Spinal cord (tissue), 10 donors: ENCODE measurements at places on chromosomes 6 and 20. TPM values are rescaled to one million over a fixed set of nuclear protein-coding genes. Genes with fewer than 3 reads are reported as not detected.
A peak's percentile ranks its signal among the peaks of the same experiment; 100 is the strongest.

DNA sequence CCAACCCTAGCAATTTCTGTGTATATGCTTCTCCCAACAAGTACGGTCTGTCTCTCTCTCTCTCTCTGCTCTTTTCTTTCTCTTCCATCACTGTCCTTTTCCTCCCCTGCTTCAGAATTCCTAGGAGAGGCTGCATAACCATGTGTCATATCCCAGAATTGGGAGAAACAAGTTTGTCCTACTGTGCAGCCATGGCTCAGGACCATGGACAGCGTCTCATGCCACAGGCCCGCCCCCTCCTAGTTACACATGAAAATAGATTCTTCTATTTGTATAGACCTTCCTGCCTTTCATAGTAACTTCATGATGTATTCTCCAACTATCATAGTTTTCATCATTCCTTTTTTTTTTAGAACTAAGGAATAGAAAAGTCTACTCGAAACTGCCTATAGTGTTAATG is 98.0 kb downstream of the FNDC1 start:
- no peak overlapping the region for H3K4me3 ChIP-seq
- H3K27me3 ChIP-seq, result no peaks in the 10 kb centered on the region
- no peaks in the 10 kb centered on the region for H3K36me3 ChIP-seq
- H3K27ac ChIP-seq, result no peak overlapping the region
- DNase-seq, result no peak

DNA sequence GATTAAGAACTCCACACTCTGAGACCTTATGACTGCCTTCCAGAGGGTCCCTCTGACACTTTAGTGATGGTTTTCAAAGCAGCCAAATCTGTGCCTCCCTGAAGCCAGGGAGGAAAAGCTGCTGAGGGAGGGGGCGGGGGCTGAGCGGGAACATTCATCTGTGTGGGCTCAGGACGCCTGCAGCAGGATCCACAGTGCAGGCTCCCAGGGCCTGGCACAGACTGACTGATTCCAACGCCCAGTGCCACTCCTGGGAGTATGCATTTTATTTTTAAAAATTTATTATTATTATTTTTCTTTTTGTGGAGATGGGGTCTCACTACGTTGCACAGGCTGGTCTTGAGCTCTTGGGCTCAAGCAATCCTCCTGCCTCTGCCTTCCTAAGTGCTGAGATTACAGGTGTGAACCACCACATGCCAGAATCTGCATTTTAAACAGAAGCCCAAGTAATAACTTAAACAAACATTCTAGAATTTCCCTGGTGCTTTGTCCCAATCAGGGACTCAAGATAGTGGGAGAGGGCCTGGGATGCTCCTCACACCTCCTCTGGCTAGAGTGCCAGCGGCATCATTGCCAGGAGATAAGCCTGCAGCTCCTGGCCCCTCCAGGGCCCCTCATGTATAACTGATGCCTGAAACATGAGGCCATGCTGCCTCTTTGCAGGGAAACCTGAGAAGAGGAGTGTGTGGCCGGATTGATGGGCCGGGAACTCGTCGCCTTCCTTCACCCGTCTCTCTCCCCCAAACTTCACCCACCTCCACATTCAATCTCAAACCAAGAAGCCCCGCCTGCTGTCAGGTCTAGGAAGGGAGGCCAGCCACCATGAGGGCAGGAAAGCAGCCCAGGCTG is 438 bp upstream of the TMC2 start:
- DNase-seq, result no peak
- no peak overlapping the region for H3K27ac ChIP-seq
- peaks cover 6% of the 10 kb centered on the region for H3K27me3 ChIP-seq
- H3K36me3 ChIP-seq, result no peaks in the 10 kb centered on the region

DNA sequence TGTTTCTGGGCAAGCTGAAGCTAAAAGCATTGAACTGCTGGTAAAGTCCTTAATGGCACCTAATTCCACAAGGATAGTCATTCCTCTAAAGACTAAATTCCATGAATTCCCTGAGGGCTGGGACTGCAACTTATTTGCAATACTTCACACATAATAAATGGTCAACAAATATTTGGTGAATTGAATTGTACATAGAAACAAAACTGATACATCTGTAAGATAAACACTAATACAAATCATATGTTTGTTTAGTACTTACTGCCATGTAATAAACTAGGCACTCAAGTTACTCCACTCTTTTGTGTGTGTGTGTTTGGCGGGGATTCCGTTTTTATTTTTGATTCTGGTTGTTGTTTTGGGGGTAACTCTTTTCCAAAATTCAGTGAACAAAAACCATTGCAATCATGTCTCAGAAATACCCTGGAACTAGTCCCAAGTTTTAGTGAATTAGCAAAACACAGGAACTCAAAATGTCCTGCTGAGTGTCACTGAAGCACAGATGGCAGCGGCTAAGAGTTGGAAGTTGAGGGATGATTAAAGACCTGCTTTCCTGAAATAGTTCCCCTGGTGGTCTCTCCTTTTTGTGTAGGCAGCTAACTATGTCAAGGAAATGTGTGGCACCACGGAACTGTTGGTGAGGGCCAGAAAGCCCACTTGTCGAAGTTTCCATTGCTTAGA is 74.8 kb upstream of the SNRPB2 start:
- H3K4me1 ChIP-seq, result no peaks in the 10 kb centered on the region
- no peak overlapping the region for H3K4me3 ChIP-seq
- H3K36me3 ChIP-seq, result no peaks in the 10 kb centered on the region
- peaks cover 3% of the 10 kb centered on the region for H3K27me3 ChIP-seq
- no peak for DNase-seq
- H3K27ac ChIP-seq, result no peak overlapping the region

- no peaks in the 10 kb centered on the region for H3K36me3 ChIP-seq
- no peaks in the 10 kb centered on the region for H3K27me3 ChIP-seq
- H3K4me1 ChIP-seq, result no peaks in the 10 kb centered on the region
- no peak overlapping the region for H3K4me3 ChIP-seq
- peak; percentile 12 for DNase-seq
These were observed 42.7 kb upstream of the GCNT2 start for GRCh38 chr6:10478187-10479040.

- no peaks in the 10 kb centered on the region for H3K36me3 ChIP-seq
- DNase-seq, result no peak
- H3K4me1 ChIP-seq, result no peaks in the 10 kb centered on the region
- H3K27ac ChIP-seq, result no peak within 1 kb of the TSS
- H3K4me3 ChIP-seq, result no peak within 1 kb of the TSS
- peaks cover 21% of the 10 kb centered on the region for H3K27me3 ChIP-seq
These were observed at the start of gene TRIM40 for GRCh38 chr6:30135757-30136156. Gene TRIM40 (plus strand): TSS chr6:30136140. CDS start chr6:30137037, 897 bp downstream.

DNA sequence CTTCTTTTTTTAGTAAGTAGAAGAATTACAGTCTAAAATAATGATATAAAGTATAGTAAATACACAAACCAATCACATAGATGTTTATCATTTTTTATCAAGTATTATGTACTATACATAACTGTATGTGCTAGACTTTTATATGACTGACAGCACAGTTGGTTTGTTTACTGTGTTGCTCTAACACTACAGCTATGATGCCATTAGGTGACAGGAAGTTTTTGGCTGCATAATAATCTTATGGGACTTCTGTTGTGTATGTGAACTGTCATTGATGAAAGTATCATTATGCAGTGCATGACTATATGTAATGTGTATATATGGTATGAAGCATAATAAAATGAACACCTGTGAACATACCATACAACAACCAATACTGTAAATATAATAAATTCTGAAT is 104.0 kb downstream of the ZFAND3 start:
- no peak overlapping the region for H3K27ac ChIP-seq
- DNase-seq, result no peak
- no peak overlapping the region for H3K4me3 ChIP-seq
- H3K4me1 ChIP-seq, result no peaks in the 10 kb centered on the region
- H3K36me3 ChIP-seq, result no peaks in the 10 kb centered on the region
- H3K27me3 ChIP-seq, result no peaks in the 10 kb centered on the region

- H3K27me3 ChIP-seq, result no peaks in the 10 kb centered on the region
- peaks cover 8% of the 10 kb centered on the region for H3K4me1 ChIP-seq
- DNase-seq, result peak; percentile 6
- no peaks in the 10 kb centered on the region for H3K36me3 ChIP-seq
These were observed 6.3 kb downstream of the SGK2 start for GRCh38 chr20:43564993-43565757.

- H3K27ac ChIP-seq, result no peak overlapping the region
- no peaks in the 10 kb centered on the region for H3K36me3 ChIP-seq
- H3K27me3 ChIP-seq, result no peaks in the 10 kb centered on the region
- H3K4me3 ChIP-seq, result no peak overlapping the region
These were observed 56.4 kb downstream of the REPS1 start for GRCh38 chr6:138931660-138932059.

- H3K4me1 ChIP-seq, result no peaks in the 10 kb centered on the region
- H3K27me3 ChIP-seq, result no peaks in the 10 kb centered on the region
These were observed 11.5 kb downstream of the KCNB1 start for GRCh38 chr20:49470922-49471321.

DNA sequence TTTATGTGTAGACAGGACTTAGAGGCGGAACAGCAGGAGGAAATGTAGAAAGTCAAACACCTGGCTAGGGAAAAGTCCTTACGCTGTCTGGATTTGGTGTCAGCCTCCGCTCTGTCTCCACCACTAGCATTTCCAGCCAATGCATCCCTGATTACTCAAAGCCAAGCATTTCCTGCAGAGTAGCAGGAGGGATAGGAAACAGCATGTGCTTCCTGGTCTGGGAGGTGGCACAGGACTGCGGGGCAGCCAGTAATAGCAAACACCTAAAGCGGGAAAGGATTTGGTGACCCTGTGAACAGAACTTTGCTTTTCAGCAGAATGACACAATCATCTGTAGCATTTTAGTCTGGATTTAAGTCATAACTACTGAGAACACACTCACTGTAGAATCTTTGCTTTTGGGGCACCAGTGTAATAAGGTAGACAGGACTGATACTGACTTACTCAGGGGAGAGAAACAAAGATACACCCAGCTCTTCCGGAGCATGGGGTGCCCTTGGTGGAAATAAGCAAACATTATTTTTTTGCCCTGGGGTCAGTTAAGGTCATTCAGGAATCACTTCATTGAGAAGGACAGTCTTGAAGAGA is 133.3 kb upstream of the AHI1 start:
- no peaks in the 10 kb centered on the region for H3K27me3 ChIP-seq
- H3K4me3 ChIP-seq, result no peak overlapping the region
- no peak overlapping the region for H3K27ac ChIP-seq

GRCh38 chr6:3723966-3724365 is 27.5 kb downstream of the PXDC1 start:
- H3K27me3 ChIP-seq, result no peaks in the 10 kb centered on the region
- H3K4me3 ChIP-seq, result no peak overlapping the region
- H3K4me1 ChIP-seq, result peaks cover 42% of the 10 kb centered on the region

GRCh38 chr6:129206821-129207220 is 323.9 kb downstream of the LAMA2 start:
- no peaks in the 10 kb centered on the region for H3K4me1 ChIP-seq
- H3K27ac ChIP-seq, result no peak overlapping the region
- no peak for DNase-seq
- no peaks in the 10 kb centered on the region for H3K36me3 ChIP-seq
- no peak overlapping the region for H3K4me3 ChIP-seq

DNA sequence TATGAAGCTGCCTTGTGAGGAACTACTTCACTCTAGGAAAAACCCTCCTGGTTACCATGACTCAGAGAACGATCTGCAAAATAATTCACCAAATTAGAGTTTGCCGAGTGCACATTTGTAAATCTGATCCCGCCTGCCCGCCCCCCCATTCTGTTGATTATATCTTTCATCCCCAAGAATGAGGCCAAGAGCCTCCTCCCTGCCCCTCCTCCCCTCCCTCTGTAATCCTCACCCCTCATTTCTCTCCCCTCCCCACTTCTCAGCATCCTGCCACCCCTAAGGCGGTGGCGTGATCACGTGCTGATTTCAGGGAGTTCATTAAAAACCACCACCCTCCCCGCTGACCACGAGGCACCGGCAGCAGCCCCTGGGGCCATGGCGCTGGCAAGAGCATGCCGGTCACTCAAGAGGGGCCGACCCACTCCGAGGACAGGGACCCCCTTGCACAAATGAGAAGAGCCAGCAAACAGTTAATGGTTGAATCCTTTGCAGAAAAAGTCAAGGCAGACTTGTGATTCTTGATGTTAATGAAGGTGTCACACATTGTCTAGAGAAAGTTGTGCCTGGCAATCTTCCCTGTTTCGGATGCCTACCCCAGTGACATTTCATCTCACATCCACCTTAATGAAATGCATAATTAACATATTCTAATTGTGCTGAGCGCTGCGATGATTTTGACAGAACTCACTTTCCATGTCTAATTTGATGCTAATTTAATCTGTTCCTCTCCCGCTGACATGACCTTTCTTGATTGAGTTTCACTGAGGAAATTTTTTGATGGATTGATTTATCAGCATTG is 247.9 kb downstream of the ZNF217 start:
- H3K4me3 ChIP-seq, result no peak overlapping the region
- H3K27me3 ChIP-seq, result no peaks in the 10 kb centered on the region
- H3K4me1 ChIP-seq, result peaks cover 4% of the 10 kb centered on the region
- DNase-seq, result no peak
- no peak overlapping the region for H3K27ac ChIP-seq

The SAMD5 gene
- 7.8 TPM for total RNA-seq

The TP53INP2 gene
- 11.6 TPM for total RNA-seq

The CST4 gene
- total RNA-seq, result not detected

The STX11 gene
- 0.94 TPM for total RNA-seq

The KAT14 gene
- total RNA-seq, result 19.6 TPM

The FABP7 gene
- 149 TPM for total RNA-seq
